RPMI7951 (cell line): ENCODE measurements at places on chromosomes 5 and 9.

- DNase-seq: no peak
These were observed 113.2 kb downstream of the DCP2 start for GRCh38 chr5:113089653-113090335.

GRCh38 chr5:132419502-132420468 is 50.3 kb downstream of the SLC22A5 start:
- peak; percentile 72 for DNase-seq

GRCh38 chr9:37311938-37312708 is 110.4 kb upstream of the GRHPR start:
- DNase-seq: no peak

GRCh38 chr9:119368681-119369581 is at the start of gene BRINP1:
TSS of gene BRINP1 (minus strand) at chr9:119369435. CDS start at chr9:119313355, 56,080 bp downstream.
- DNase-seq: peak; percentile 4

GRCh38 chr5:111299831-111300432 is 75.7 kb downstream of the CAMK4 start:
- DNase-seq: no peak

- no peak for DNase-seq
These were observed 20.7 kb upstream of the GRPEL2 start for GRCh38 chr5:149324641-149325040.

DNA sequence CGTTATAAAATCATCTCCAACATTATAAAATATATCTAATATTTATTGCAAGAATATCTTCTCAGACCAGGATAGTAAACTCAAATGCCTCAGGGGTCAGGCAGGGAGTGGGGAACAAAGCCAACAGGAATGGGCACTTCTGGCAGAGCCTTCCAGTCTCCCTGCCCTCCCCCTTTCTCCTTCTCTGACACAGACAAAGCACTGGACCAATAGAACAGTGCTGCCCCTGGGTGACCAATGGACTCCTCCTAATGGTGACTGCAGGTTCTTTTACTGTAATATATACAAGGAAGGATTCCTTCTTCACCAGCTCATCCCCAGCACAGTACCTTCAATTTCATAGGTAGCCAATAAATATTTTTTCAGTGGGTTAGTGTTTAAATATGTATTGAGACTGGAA is 31.1 kb upstream of the MAMDC2 start:
- DNase-seq: no peak

GRCh38 chr5:115033861-115034260 is 135.8 kb downstream of the TRIM36 start:
- peak; percentile 1 for DNase-seq

DNA sequence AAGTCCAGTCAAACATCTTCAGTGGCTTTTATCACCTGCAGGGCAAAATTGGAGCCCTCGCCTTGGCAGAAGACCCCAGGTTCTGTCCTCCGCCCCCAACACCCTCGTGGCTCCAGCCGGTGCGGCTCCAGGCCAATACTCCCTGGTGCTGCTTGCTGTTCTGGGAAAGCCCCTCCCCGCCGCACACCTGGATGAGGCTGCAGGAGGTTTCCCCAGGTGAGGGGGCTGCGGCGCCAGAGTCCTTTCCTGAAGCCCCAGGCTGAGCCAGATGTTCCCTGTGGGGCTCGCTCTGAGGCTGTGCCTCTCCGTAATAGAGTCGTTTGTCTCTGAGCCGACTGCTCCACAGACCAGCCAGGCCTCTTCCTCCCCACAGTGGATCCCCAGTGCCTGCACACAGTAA is 375.4 kb upstream of the IRX1 start:
- DNase-seq: no peak

DNA sequence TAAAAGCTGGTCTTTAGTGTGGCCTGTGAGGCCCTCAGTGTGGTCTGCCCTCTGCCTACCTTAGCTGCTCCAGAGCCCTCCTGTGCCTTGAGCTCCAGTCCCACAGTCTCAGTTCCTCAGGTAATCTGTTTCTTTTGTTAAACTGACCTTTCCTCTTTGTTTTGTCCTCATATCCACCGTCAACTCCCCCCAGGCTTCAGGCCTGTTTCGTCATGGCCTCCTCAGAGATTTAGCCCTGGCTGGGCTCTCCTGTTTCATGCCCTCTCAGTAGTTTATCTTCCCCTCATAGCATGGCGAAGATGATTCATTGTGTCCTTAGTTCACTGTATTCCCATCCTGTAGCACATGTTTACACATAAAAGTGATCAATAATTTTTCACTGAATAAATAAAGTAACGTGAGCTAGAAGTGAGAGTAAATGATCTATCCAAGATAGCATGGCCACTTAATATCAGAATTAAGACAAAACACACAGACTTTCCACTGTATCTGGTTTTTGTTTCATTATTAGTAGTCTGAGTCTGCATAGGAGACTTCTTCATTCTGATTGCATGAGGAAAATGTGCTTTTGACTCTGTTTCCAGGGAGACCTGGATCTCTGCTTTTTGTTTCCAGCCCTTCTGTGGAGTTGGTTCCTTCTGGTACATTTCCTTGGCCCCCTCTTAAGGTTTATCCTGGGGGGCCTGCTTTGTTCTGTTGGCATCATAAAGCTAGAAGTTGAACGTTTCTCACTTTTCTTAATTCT is 70.5 kb downstream of the SNX24 start:
- no peak for DNase-seq

GRCh38 chr9:123175854-123176629 is 92.3 kb downstream of the STRBP start:
- DNase-seq: peak; percentile 45

- DNase-seq: no peak
These were observed 92.2 kb upstream of the TRPM3 start for GRCh38 chr9:71213633-71214032.

- no peak for DNase-seq
These were observed 184.6 kb downstream of the CACNA1B start for GRCh38 chr9:138062196-138062595.

DNA sequence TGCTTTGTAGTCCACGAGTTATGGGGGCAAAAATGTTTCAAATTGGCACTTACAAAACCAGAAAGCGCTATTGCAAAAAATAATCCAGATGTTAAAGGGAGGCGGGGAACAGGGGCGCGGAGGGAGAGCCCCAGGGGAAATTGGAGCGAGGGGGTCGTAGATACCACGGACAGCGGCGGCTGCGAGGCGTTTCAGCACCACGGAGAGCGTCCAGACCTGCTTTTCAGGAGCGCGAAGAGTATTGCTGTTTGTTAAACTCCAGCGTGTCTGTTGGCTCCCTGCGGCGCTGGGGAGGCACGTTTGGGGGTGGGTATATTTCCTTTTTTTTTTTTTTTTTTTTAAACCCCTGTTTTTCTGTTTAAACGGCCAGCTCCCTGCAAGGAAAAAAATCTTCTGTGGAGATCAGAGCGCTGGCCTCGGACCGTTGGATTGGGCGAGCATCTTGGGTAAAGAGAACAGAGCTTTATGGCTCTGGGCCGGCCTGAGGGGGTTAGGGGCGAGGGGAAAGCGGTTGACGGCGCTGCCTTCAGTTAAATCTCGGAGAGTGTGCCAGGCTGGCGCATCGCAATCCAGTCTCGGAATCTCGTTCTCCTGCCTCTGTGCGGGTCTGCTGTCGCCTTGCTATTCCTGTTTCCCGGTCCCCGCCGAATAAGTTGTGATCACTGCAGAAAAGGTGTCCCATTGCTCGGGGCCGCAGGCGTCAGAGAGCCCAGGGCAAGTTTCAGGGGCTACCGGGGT is at the start of gene GLRA1:
GLRA1 (minus strand) TSS at position 288 of the 738 bp plus-strand sequence. CDS start 302 bp downstream, outside the sequence.
- peak; percentile 42 for DNase-seq

- no peak for DNase-seq
These were observed 400.4 kb downstream of the OSTF1 start for GRCh38 chr9:75488719-75489110.

GRCh38 chr5:156913719-156914370 is 49.2 kb downstream of the TIMD4 start:
- DNase-seq: no peak

DNA sequence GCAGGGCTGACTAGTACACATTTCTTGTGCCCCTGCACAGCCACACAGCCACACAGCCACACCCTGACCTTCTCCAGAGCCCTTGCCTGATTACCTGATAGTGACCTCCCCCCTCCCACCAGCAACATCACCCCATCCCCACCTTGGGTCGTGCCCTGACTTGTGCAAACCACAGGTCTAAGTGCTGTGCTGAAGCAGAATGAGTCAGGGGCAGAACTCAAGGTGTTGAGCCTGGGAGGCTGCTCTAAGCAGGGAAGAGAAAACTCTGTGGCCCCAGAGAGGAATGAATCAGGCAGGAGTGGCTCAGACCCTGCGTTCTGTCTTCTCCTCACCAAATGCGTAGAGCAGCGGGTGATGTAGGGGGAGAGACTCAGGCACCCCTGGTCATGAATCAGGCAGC is 24.3 kb upstream of the FAT2 start:
- no peak for DNase-seq

DNA sequence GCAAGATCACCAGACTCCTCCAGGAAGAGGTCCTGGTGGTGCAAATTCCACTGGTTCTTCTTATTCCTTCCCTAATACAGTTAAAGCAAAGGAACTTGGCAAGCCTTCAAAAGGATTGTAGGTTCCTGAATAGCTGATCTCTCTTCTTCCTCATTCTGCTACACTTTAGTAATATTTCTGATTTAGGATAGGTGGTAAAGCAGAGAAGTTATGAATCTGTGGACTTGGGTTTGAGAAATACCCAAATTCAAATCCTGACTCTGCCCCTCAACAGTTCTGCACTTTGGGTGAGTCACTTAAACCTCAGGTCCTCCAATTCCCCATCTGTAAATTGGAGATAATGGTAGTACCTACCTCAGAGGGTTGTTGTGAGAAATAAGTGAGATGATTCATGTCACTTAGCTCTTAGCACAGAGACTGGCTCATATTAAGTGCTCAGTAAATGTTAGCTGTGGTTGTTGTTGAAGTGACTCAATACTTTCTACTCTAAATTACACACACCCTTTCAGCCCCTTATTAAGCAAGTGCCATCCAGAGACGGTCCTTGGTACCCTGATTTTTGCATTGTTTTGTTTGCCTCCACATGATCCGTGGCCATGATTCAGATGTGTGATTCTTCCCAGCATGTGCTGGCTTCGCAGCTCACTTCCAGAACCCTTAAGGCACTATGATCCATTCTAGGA is 5.2 kb downstream of the SH3RF2 start:
- DNase-seq: peak; percentile 69

- DNase-seq: peak; percentile 43
These were observed 663.8 kb upstream of the CDH9 start for GRCh38 chr5:27701931-27702903.

DNA sequence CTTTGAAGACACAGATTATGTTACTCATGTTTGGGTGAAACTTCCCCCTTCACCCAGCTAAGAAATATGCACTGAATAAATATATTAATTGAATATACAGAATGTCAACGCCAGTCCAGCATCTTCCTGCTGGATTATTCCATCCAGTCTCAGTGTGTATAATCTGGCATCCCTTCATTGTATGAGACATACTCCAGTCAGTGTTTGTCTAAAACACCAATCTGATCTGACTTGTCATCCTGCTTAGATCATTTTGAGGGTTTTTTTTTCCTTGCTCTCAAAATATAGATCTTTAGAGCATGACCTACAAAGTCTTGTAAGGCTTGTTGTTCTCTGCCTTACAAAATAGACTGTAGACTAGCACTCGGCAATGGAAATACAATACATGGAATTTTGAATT is 195.1 kb downstream of the SMARCA2 start:
- no peak for DNase-seq

DNA sequence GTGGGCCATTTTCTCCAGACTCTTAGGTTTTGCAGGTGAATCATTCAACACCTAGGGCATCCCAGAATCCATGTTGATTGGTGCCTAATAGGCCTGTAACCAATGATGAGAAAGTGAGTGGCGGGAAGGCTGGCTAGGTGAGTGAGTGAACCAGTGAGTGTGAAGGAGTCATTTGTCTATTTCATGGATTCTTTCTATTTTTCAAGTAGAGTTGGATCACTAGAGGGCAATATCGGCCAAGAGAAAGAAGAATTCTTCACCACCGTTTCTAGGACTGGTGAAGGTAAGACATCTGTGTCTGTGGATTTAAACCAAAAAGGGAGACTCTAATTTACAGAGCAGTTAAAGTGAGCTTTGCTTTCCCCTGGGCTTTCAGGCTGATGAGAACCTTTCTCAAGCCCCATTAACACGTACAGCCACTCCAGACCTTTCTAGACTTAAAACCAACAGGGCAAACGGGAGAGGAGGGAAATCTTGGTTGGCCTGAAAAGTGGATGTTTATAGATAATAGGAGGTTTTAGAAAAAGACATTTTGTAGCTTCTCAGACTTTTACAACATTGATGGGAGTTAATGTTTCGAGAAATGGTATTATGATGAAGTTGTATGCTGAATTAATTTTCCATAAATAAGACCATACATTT is 114.3 kb upstream of the IL12B start:
- peak; percentile 43 for DNase-seq

- DNase-seq: no peak
These were observed 494.2 kb downstream of the MTRR start for GRCh38 chr5:8363138-8363537.

- DNase-seq: no peak
These were observed 416.0 kb downstream of the SH3GL2 start for GRCh38 chr9:17994695-17995425.

GRCh38 chr5:133265720-133266526 is 214.1 kb downstream of the HSPA4 start:
- DNase-seq: peak; percentile 91

DNA sequence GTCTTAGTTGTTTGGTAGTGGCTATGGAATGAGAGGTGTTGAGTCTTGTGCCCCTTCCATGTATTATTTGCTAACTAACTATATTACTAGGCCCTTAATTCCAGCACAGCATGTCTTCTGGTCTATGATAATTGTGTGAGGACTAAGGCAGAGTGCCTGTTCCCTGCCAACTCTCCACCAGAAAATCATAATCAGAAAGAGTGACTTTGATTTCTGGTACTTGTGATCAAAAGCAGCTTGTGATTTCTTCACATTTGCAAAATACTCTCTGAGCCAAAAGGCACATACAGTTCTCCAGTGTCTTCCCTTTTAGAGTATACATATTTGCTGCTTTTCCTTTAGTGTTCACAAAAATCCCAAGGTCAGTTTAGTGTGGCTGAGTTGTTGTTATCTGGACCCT is 229.9 kb downstream of the GNA14 start:
- no peak for DNase-seq

GRCh38 chr5:10913841-10914240 is 152.8 kb upstream of the DAP start:
- DNase-seq: peak; percentile 92

DNA sequence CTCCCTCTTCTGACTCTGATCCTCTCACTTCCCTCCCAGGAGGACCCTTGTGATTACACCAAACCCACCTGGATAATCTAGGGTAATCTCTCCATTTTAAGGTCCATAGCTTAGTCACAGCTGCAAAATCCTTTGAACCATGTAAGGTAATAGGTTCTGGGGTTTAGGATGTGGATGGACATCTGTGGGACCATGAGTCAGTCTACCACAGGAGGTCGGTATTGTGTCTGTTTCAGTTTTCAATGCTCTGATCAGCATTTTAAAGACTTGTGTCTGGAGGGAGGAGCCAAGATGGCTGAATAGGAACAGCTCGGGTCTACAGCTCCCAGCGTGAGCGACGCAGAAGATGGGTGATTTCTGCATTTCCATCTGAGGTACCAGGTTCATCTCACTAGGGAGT is 112.6 kb downstream of the CAVIN4 start:
- DNase-seq: peak; percentile 34

DNA sequence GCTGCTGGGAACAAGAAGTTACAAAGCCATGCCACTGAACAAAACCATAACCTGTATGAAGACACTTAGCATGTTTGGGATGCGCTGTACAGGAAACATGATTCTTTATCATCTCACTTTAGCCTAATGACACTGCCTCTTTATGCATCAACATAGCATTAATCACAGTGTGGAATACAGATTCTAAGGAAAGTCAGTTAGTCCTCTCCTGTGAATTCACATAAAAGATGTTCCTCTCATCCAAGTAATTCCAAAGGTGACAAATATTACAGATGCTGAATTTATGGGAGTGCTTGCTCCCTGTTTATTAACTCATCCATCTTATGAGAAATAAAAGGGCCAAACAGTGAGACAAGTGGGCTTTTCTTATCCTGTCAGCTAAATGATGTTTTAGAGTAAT is 1677.7 kb downstream of the EFNA5 start:
- DNase-seq: no peak
